B cell (primary cell): ENCODE measurements at places on chromosomes 3 and 15. TPM values are rescaled to one million over a fixed set of nuclear protein-coding genes. Genes with fewer than 3 reads are reported as not detected.
A peak's percentile ranks its signal among the peaks of the same experiment; 100 is the strongest.

DNA sequence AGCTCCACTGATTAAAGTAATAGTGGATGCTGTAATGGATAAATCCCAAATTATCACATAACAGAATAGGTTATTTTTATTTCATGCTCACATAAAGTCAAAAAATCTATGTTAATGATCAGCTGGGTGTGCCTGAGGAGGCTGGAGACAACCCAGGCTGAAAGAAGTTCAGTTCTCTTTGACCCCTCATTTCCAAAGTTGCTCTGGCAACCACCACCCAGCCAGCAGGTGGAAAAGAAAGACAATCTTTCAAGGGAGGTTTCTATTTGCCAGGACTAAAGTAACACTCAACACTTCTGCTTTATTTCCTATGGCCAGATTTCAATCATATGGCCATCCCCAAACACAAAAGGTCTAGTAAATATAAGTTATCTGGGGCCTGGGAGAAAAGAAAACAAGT is 48.8 kb upstream of the ANKRD28 start:
- no peak for DNase-seq

IGSF11 gene
- 0.30 TPM in 1 of 2 replicates, not detected in the other for polyA plus RNA-seq

- peak; percentile 41 for DNase-seq
Observed at GRCh38 chr3:120093119-120093910, 932 bp downstream of the GSK3B start.

DNA sequence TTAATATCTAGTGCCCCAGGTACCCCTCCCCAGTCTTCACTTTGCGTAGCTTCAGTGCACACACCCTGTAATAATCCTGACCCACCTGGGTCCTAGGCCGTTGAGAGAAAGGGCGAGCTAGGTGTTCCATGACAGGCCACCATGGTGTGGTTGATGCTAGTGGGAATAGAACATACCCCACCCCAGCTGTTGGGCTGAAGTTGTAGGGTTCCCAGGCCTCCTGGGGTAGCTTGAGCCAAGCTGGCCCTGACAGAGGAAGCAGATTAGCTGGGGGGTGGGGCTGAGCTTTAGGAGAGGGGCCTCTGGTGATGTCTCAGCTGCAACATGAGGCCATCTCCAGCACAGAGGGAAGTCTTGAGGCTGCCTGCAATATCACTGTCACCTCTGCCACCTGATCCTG is 40.5 kb downstream of the RAB11A start:
- no peak for DNase-seq

ITIH1 gene
- polyA plus RNA-seq = 1.5 and 2.0 TPM in 2 replicates
